ENCODE measurements at places on chromosomes 5 and 9.

DNA sequence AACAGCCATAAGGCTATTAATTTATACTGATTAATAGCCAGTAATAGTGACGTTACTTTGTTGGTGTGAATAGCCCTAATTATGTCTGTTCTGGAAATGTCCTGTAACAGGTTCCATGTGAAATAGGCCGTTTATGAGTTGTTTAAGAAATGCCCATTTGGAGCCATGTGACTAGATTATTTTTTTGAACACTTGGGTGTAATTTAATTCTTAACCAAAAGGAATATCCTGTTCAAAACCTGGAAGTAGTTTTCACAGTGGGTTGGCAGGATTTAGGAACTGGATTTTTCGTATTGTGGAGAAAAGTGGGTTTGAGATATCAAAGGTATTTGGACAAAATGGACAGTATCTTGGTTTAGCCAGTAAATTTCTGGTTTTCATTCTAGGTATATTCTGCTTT, 1.3 kb downstream of the TENT2 start:
- H3K27ac ChIP-seq = peak overlapping the region; percentile 91
- H3K36me3 ChIP-seq = no peaks in the 10 kb centered on the region
- H3K4me3 ChIP-seq = peak overlapping the region; percentile 59
- DNase-seq = no peak

DNA sequence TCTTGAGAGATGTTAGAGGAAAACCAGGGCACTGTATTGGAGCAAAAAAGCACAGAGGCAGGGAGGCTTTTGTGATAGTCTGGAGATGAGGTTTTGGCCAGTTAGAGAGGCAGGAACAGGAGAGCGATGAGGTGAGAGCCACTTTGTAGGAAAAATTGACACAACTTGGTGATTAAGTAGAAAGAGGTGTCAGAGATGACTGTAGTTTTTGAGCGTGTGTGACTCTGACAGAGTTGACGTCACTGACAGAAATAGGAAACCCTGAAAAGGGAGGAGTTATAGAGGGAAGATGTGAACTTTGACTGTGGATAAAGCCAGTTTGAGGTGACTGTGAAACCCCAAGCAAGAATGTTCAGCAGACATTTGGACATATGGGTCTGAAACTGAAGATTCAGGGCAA, 15.7 kb downstream of the NFX1 start:
- peaks cover 39% of the 10 kb centered on the region for H3K36me3 ChIP-seq
- no peak for DNase-seq
- no peak overlapping the region for H3K27ac ChIP-seq
- H3K27me3 ChIP-seq = no peaks in the 10 kb centered on the region
- H3K4me3 ChIP-seq = no peak overlapping the region
- H3K4me1 ChIP-seq = peaks cover 25% of the 10 kb centered on the region

DNA sequence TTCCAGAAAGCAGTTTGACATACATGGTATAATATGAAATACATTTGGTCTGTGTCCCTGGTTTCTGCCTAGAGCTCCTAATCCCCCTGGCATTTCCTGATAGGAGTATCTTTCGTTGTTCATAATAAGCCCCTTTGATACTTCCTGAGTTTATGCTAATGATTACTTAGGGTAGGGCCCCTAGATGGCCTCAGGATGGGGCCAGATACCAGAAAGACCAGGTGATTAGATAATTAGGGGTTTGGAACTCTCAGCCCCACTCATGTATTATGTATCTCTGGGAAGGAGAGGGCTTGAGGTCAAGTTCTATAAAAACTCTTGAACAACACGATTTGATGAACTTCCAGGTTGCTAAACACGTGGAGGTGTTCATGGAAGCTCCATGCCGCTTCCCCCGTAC, 163.3 kb upstream of the ZNF608 start:
- DNase-seq = no peak
- H3K4me3 ChIP-seq = no peak overlapping the region
- H3K36me3 ChIP-seq = no peaks in the 10 kb centered on the region
- H3K4me1 ChIP-seq = no peaks in the 10 kb centered on the region

DNA sequence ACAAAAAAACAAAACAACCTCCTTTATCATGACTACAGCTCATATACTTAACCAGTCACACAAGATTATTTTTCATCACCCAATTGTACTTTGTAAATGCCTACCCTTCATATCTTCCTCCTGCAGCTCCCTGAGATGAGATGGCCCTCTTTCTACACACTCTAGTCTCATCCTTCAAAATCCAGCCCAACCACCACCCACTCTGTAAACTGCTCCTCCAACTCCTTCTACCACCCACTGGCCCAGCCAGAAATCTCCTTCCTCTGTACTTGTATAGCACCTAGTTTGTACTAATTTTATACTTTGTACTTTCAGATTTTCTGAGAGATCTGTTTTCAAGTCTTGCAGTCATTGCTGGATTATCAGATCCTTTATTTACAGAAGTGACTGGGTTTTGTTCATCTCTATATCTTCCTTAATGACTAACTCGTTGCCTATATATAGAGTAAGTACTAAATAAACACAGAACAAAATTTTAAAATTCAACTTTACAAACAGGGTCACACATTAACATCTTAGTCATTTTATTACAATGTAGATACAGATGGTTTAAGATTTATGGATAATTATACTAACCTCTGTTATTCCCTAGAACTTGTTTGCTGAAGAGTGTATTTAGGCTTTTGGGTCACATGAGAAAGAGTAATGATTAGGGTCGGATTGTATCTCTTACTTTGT, 155.7 kb downstream of the NFIB start:
- no peaks in the 10 kb centered on the region for H3K27me3 ChIP-seq
- H3K4me1 ChIP-seq = no peaks in the 10 kb centered on the region
- no peaks in the 10 kb centered on the region for H3K36me3 ChIP-seq

GRCh38 chr9:123408313-123409262, 52.6 kb downstream of the CRB2 start:
- H3K4me3 ChIP-seq = no peak overlapping the region
- DNase-seq = no peak
- H3K36me3 ChIP-seq = no peaks in the 10 kb centered on the region
- H3K27me3 ChIP-seq = no peaks in the 10 kb centered on the region

GRCh38 chr9:110389148-110389750, 51.6 kb upstream of the TXNDC8 start:
- H3K36me3 ChIP-seq = no peaks in the 10 kb centered on the region
- no peak overlapping the region for H3K27ac ChIP-seq
- H3K4me1 ChIP-seq = no peaks in the 10 kb centered on the region
- H3K27me3 ChIP-seq = no peaks in the 10 kb centered on the region
- DNase-seq = no peak

GRCh38 chr5:139650031-139650688, 2.0 kb downstream of the CXXC5 start:
- peak overlapping the region; percentile 80 for H3K4me3 ChIP-seq
- no peaks in the 10 kb centered on the region for H3K36me3 ChIP-seq
- peaks cover 32% of the 10 kb centered on the region for H3K27me3 ChIP-seq

DNA sequence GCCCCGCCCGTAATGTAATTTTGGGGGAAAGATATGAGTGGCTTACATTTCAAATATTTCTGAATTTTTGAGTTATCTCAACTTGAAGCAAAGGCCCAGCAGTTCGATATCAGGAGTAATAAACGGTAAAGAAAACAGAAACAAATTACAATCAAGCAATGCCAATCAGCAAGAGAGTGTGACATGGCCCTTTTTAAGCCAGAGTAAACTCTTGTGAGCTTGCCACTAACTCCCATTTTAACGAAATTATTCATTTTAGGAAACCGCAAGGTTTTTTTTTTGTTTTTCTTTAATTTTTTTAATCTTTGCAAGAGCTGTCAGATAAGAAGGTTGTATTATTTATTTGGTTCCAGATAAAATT, 17.6 kb upstream of the CDK7 start:
- H3K36me3 ChIP-seq = no peaks in the 10 kb centered on the region
- no peaks in the 10 kb centered on the region for H3K27me3 ChIP-seq
- peaks cover 14% of the 10 kb centered on the region for H3K4me1 ChIP-seq

- H3K4me1 ChIP-seq = peaks cover 45% of the 10 kb centered on the region
- H3K27me3 ChIP-seq = no peaks in the 10 kb centered on the region
- peak overlapping the region; percentile 94 for H3K27ac ChIP-seq
- H3K36me3 ChIP-seq = no peaks in the 10 kb centered on the region
Observed at GRCh38 chr9:136549010-136549980, 3.4 kb upstream of the NOTCH1 start.

GRCh38 chr5:173010021-173010420, 26.4 kb downstream of the ATP6V0E1 start:
- H3K27ac ChIP-seq = no peak overlapping the region
- peaks cover under 1% of the 10 kb centered on the region for H3K4me1 ChIP-seq
- H3K4me3 ChIP-seq = no peak overlapping the region
- no peaks in the 10 kb centered on the region for H3K27me3 ChIP-seq

DNA sequence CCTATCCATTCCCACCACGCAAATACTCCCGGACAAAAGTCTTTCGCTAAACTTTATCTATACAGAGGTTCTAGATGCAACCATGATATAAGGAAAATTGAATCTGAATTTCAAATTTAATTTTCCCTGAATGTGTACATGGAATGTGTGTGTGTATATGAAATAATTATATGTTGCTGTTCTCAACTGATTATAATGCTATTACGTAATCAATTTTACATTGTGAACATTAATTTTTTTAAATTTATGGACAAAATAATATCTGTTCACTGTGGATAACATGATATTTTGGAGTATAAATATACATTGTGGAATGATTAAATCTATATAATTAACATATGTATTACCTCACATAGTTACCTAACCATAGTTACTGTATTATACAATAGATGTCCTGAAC, 1250.6 kb downstream of the EFNA5 start:
- H3K36me3 ChIP-seq = no peaks in the 10 kb centered on the region
- no peak overlapping the region for H3K4me3 ChIP-seq
- no peaks in the 10 kb centered on the region for H3K4me1 ChIP-seq

DNA sequence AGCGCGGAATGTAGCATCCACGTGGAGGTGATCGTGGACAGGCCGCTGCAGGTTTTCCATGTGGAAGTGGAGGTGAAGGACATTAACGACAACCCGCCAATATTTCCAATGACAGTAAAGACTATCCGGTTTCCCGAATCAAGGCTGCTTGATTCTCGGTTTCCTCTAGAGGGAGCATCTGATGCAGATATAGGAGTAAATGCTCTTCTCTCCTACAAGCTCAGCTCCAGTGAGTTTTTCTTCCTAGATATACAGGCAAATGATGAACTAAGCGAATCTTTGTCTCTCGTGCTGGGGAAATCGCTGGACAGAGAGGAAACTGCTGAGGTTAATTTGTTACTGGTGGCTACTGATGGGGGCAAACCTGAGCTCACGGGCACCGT, 598 bp downstream of the PCDHA2 start:
- no peak overlapping the region for H3K27ac ChIP-seq
- no peak overlapping the region for H3K4me3 ChIP-seq
- H3K27me3 ChIP-seq = no peaks in the 10 kb centered on the region
- no peaks in the 10 kb centered on the region for H3K36me3 ChIP-seq

- H3K36me3 ChIP-seq = peaks cover 23% of the 10 kb centered on the region
- no peak for DNase-seq
- H3K4me1 ChIP-seq = peaks cover 18% of the 10 kb centered on the region
- H3K4me3 ChIP-seq = no peak overlapping the region
Observed at GRCh38 chr9:20981486-20981885, 50.0 kb downstream of the HACD4 start.

GRCh38 chr5:113142186-113142585, 165.6 kb downstream of the DCP2 start:
- no peaks in the 10 kb centered on the region for H3K4me1 ChIP-seq
- H3K27ac ChIP-seq = peak overlapping the region; percentile 16

- H3K27me3 ChIP-seq = no peaks in the 10 kb centered on the region
- H3K27ac ChIP-seq = no peak overlapping the region
- peaks cover 73% of the 10 kb centered on the region for H3K36me3 ChIP-seq
- H3K4me3 ChIP-seq = no peak overlapping the region
- peaks cover 38% of the 10 kb centered on the region for H3K4me1 ChIP-seq
Observed at GRCh38 chr9:104843644-104844240, 79.8 kb downstream of the NIPSNAP3B start.

DNA sequence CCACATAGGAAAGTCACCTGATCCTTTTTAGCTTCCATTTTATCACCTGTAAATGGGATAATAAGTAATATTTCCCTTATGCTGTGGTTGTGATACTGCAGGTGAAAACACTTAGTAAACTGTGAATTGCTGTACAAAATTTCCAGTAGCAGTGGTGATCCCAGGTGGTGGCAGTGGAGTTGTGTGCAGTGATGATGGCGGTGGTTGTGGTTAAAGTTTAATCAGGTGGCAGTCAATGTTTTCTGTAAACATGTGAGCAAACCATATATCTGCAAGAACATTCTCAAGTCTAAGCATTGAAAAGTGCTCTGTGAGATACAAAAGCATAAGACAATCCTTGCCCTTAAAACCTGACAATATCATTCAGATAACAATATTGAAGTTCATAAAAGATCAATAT, 480.2 kb downstream of the RASEF start:
- no peaks in the 10 kb centered on the region for H3K4me1 ChIP-seq

GRCh38 chr9:69412741-69413150, 87.7 kb downstream of the ENTREP1 start:
- H3K36me3 ChIP-seq = no peaks in the 10 kb centered on the region
- peak overlapping the region; percentile 43 for H3K4me3 ChIP-seq
- H3K27me3 ChIP-seq = no peaks in the 10 kb centered on the region
- no peak overlapping the region for H3K27ac ChIP-seq

- no peak overlapping the region for H3K27ac ChIP-seq
- no peak for DNase-seq
- no peak overlapping the region for H3K4me3 ChIP-seq
- H3K36me3 ChIP-seq = no peaks in the 10 kb centered on the region
- H3K4me1 ChIP-seq = peaks cover 5% of the 10 kb centered on the region
Observed at GRCh38 chr9:4548811-4549725, 58.8 kb downstream of the SLC1A1 start.

DNA sequence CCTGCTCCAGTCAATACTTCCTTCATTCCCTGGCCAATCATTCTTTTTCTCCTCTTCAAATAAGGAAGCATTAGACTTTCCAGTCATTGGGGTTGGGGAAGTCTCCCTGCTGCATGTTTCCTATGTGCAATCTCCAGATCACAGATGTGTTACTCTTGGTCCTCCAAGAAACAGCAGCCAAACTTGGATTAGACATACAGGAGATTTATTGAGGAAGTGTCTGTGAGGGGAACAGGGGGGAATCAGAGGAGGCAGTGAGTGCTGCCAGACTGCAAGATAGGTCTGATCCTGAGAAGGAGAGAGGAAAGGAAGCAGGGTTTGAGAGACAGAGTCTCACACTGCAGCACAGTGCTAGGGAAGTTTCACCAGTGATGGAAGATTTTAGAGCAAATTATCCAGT, 40.6 kb upstream of the SLIT3 start:
- no peaks in the 10 kb centered on the region for H3K4me1 ChIP-seq
- H3K27ac ChIP-seq = no peak overlapping the region
- DNase-seq = no peak
- peaks cover 10% of the 10 kb centered on the region for H3K27me3 ChIP-seq

GRCh38 chr9:32292611-32293010, 91.8 kb upstream of the ACO1 start:
- no peaks in the 10 kb centered on the region for H3K27me3 ChIP-seq
- H3K4me1 ChIP-seq = no peaks in the 10 kb centered on the region
- no peak overlapping the region for H3K27ac ChIP-seq
- H3K4me3 ChIP-seq = no peak overlapping the region

GRCh38 chr5:1503241-1504068, 20.3 kb downstream of the LPCAT1 start:
- H3K27ac ChIP-seq = no peak overlapping the region
- no peak for DNase-seq
- peaks cover 5% of the 10 kb centered on the region for H3K36me3 ChIP-seq
- no peaks in the 10 kb centered on the region for H3K27me3 ChIP-seq

Measured in esophagus squamous epithelium (tissue), 5 donors.